Stimulated activated CD8-positive, alpha-beta memory T cell treated with anti-CD3 and anti-CD28 coated beads, Interleukin-7, amount 100 ng/mL, for 1 hour (primary cell): ENCODE measurements at places on chromosomes 12 and 14.
A peak's percentile ranks its signal among the peaks of the same experiment; 100 is the strongest.

GRCh38 chr14:54177641-54178621, 218.9 kb upstream of the CDKN3 start:
- no peak for DNase-seq

DNA sequence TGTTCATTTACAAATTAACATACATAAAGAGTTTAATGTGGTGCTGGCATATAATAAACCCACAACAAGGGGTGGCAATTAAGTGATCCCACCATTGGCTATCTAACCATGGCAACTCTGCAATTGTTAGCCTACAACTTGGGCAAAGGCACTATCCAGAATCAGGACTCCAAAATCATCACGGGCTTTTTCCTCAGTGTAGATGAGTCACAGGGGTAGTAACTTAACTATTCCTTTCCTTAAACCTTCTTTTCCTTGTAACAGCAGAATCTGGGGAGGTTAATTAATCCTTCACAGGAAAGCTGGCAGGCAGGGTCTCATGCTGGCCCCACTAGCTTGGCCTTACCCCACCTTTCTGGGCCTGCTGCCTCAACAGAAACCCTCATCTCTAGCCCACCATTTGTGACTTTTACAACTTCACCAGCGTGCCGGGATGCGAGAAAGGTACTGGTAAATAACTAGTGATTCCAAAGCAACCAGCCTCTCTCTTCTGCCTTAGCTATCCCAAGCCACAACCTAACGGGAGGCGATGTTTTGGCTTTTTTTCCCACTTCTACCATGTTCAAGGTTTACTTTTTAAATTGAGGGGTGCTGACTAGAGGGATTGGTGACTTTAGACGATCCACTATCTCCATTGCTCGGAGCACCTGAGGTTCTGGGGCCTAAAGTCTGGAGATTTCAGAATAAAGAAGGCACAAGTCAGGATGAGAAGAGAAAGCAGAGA, 744 bp downstream of the ATP5MC2 start:
- no peak for DNase-seq

DNA sequence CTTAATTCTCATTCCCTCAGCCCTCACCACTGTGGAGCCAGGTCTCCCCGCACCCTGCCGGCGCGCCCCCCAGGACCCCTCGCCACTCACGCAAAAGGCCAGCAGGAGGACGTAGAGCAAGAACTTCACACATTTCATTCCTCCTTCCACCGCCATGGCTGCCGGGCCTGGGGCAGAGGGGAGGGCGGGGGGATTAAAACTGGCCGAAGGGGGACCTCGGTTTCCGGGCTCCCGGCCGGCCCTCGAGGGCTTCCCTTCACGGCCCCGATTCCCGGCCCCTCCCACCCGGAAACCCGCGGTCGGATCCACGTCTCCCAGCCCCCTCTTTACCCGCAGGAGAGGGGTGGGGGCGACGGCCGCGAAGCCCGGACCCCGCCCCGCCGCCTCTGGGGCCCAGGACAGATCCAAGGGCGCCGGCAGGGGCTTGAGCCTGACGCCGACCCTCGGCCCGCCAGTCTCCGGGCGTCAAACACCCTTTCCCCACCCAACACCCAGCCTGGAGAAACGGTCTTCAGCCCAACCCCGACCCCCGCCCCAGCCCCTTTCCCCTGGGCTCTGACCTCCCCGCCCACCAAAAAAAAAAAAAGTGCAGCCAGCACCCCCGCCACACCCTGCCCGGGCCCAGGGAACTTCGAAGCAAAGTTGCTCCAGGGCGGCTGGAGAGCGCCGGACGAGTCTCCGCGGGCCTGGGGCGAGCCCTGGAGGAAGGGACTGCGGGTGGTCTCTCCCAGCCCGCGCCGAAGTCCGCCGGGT, 447 bp downstream of the CD63 start:
- no peak for DNase-seq

GRCh38 chr12:52318241-52318990, 2.8 kb downstream of the KRT83 start:
- no peak for DNase-seq

DNA sequence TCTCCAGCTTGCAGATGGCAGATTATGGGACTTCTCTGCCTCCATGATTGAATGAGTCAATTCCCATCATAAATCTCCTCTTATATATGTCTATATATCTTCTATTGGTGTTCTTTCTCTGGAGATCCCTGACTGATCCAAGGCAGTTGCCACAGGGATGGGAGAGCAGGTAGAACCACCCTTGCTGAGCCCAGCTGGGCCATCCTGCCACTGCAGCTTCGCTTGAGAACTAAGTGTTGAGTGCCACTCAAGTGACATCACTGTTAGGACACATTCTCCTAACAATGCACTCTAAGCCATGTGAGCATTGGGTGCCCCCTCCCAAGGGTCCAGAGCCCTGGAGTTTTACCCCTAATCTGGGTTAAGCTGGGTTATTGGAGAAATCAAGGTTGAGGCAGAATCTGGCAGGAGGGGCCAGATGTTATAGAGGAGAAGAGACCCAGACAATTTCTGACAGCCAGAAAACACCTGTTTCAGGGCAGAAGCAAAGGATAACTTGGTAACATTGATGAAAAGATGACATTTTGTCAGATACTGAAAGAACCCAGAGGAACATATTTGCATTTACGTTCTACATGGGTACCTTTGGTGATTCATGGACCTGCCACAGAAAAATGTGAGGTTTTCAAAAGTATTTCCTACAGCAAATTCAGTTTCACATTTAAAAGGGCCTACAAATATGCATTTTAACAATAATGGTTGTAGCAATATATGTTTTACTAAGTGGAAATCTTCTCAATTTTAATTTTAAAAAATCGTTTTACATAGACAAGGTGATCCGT, 57.2 kb upstream of the MAX start:
- no peak for DNase-seq

DNA sequence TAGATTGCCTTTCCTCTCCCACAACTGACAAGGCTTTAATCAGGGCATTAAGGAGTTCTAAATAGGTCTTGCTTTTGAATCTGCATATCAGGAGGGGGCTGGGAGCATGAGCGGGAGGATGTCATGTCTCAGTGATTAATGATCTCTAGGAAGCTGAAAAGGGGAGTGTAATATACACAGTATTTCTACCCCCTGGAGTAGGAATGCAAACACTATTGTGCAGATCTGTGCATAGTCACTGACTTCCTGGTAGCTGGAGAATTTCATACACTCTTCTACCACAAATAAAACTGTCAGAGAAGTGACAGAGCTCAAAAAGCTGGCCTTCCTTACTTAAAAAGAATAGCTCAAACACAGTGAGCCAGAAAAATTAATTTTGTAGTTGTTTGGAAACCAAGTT, 65.8 kb downstream of the RIC8B start:
- DNase-seq, result no peak

DNA sequence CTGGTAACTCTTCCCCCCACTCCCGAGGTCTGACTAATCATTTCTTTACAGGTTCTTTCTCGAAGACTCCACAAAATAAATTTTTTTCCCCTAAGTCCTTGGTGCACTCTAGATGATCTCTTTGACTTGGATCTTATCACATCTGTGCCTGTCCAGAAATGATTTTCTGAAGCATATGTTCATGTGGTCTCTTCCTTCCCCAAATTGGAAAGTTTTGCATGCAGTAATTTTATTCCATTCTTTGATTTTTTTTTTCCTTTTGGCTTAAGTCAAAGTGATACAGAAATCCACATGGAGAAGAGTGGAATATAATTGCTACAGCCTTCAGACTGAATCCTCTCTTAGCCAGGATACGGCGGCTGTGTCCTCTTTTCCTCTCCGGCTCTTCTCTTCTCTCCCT, 213.3 kb downstream of the BMP4 start:
- no peak for DNase-seq

- DNase-seq, result no peak
Observed at GRCh38 chr14:34063470-34064164, 112.7 kb upstream of the EGLN3 start.

- no peak for DNase-seq
Observed at GRCh38 chr12:49903700-49904423, at the start of gene FAIM2. TSS of gene FAIM2 (minus strand) at chr12:49903900. CDS start at chr12:49903792, 108 bp downstream.

- no peak for DNase-seq
Observed at GRCh38 chr14:101113835-101114725, 210.6 kb upstream of the RTL1 start.

DNA sequence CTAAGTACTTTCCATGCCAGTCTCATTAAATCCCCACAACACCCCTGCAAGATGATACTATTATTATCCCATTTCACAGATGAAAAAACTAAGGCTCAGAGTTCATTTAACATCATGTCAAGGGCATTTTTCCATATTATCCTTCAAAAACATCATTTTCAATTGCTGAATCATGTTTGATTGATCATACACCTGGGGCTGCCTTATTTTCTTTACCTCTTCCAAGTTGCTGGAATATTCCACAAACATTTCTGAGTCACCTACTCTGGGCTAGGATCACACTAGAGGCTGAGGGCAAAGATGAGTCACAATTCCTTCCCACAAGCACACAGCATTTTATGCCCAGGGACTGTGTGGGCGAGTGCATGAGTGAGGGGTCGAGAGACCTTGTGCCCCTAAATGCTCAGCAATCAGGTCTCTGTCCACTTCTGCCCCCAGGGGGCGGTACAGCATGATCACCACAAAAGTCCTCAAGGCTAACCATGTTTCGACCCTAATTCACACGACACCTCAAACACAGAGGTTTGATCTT, 14.1 kb upstream of the TMEM119 start:
- DNase-seq, result no peak

GRCh38 chr12:64633940-64634337, 23.6 kb downstream of the RASSF3 start:
- DNase-seq, result no peak

DNA sequence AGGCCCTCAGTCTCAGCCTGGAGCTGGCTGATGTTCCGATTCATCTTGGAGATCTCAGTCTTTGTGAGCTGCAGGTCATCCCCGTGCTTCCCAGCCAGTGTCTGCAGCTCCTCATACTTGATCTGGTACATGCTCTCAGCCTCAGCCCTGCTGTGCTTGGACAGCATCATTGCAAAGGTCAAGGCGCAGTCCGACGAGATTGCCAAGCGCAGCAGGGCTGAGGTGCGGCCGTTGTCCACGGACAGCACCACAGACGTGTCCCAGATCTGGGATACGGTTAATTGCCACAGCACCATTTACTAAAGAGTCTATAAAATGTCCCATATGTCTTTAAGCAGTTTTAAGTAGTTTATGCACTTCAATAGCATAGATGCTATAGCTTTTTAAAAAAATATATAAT, 965.7 kb downstream of the FSCB start:
- no peak for DNase-seq

- no peak for DNase-seq
Observed at GRCh38 chr12:7716381-7716780, 5.1 kb downstream of the DPPA3 start.

GRCh38 chr12:63668028-63668799, at the start of gene DPY19L2:
TSS of gene DPY19L2 (minus strand) at chr12:63668493. CDS start at chr12:63668393, 100 bp downstream.
- peak; percentile 2 for DNase-seq

DNA sequence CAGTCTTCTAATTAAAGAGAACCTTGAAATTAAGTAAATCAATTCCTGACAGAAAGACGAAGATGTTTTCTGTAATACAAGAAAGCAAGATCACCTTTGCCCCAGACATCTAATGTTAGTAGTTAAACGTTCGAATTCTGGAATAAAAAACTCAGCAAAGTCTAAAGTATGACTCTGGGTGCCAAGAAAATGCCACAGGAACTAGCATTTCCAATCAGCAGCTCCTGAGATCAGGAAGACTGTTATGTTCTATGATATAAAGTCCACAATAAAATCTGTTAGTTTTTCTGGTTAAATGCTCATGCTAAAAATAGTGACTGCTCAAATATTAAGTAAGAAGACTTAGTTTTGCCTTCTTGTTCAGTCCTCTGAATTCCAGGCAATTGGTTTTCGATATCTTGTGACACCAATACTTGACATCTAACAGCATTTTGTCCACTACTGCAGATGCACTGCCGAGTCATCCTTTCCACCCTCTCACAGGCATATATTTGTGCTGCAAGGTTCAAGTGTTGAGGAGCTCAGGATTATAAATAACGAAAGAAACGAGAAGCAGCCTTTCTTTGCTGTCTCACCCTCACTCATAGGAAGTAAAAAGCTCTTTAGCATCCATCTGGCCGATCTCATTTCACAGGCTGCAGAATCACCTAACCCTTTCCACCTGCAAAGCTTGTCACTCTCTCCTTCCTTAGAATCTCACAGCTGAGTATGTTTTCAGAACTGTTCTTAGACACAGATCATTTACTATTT, 32.0 kb downstream of the SSH1 start:
- no peak for DNase-seq

DNA sequence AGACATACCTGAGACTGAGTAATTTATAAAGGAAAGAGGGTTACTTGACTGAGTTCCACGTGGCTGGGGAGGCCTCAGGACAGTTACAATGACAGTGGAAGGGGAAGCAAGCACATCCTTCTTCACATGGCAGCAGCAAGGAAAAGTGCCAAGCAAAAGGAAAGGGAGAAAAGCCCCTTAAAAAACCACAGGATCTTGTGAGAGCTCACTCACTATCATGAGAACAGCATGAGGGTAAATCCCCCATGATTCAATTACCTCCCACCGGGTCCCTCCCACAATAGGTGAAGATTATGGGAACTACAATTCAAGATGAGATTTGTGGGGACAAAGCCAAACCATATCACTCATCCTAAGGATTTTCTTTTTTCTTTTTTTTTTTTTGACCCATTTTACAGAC, 177.8 kb upstream of the EEA1 start:
- no peak for DNase-seq

- DNase-seq, result no peak
Observed at GRCh38 chr12:124024776-124025175, 51.8 kb downstream of the ZNF664 start.

- DNase-seq, result no peak
Observed at GRCh38 chr12:46664761-46665287, 161.0 kb downstream of the SLC38A4 start.

GRCh38 chr14:76908834-76909233, 82.6 kb downstream of the LRRC74A start:
- no peak for DNase-seq

DNA sequence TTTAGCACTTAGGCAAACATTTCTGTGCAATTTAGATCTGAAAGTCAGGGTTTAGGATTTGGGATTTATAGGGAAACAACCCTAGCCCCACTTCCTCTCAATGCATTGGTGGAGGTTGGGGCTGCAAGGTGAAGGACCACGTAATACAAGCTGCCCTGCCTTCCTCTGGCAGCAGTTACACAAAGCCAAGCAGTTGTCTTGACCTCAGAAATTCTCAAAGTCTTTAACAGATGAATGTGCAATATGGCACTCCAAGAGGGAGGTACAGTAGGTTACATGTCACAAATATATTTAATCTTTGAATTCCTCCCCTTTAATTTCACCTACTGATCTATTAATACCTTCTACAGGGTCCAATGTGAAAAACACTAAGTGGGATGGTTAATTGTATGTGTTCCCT, 23.9 kb downstream of the IFNG-AS1 start:
- DNase-seq, result no peak
